ENCODE measurements at places on chromosomes 3 and 15.

DNA sequence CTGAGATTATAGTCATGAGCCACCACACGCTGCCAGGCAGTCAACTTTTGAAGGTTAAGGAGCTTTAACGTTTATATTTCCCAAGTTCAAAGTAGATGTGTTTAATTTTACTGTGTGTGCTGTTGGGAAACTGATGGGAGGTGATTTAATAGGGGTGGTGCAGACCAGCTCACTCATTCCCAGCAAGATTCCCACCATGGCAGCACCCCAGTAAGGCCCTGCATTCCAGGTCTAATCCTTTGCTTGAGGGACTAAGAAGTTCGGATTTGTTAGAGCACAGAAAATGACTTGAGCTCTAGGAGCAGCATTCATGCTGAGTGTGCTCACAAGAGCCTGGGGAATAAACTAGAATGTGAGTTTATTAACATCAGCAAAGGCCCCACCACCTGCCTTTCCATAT is 25.2 kb downstream of the TSEN2 start:
- no peak for DNase-seq

DNA sequence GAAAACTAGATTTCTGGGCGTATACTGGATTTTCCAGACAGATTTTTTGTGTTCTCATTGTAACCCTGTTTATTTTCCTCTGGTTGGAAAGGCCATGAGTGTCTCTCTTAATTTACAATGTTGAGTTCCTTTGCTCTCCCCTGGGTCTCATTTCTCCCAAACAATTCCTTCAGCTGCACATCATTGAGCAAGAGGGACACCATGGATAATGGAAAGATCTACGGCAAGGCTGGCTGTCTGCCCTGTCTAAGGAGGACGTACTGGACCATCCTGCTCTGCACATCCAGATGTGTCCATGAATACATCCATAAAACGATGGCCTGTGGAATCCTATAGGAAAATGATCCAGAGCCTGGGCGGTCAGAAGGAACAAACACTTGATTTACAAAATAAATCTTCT is 258.1 kb upstream of the MCTP2 start:
- DNase-seq, result no peak

GRCh38 chr15:44289259-44289790 is 806 bp downstream of the GOLM2 start:
- no peak for DNase-seq

DNA sequence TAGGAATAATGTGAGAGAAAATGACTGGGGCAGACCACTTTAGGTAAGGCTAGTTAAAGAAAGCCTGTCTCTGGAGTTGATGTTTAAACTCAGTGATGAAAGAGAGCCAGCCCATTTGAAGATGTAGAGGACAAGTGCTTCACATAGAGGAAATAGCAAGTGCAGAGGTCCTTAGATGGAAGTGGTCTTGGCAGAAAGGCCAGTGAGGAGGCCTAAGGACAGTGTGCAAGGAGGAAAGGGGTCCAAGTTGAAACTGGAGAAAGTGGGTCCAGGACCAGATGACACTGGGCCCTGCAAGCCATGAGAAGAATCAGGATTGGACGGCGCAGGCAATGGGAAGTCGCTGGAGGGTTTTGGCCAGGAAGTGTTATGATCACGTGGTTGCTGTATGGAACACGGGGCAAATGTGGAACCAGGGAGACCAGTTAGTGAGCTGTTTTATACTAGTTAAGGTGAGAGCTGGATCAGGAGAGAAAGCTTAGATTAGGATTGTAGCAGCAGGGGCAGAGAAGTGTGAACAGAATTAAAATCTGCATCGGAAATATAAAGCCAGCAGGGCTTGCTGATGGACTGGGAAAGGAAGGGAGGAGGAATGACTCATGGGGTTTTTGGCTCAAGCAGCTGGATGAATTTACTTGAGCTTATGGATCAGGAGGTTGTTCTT is 48.0 kb upstream of the SCAANT1 start:
- DNase-seq, result no peak

GRCh38 chr15:56798639-56799038 is 65.3 kb upstream of the ZNF280D start:
- DNase-seq, result no peak

- DNase-seq, result no peak
These were observed 31.2 kb upstream of the USP3 start for GRCh38 chr15:63473007-63473748.

GRCh38 chr15:70253461-70254156 is 155.9 kb upstream of the TLE3 start:
- DNase-seq, result no peak

DNA sequence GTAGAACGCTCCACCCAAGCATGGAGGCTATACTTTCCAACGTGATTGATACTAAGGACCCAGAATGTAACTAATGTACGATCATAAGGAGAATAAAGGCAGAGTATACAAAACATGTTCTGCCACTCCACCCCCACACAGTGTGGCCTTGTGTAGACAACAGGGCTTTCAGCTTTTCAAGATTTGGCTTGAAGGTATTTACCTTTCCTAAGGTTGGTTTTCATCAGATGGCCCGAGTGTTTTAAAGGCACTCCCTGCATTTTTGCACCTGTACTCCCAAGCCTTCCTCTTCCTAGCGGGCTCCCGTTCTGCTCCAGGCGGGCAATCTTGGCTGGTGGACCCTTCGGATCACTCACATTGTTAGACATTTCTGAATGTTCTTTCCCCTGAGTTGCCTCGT is 4.6 kb downstream of the SATB1 start:
- no peak for DNase-seq
